Diencephalon (tissue), 1 donor: ENCODE measurements at places on chromosomes 5 and 9. TPM values are rescaled to one million over a fixed set of nuclear protein-coding genes. Genes with fewer than 3 reads are reported as not detected.

The SV2C gene
- 34.4 TPM for total RNA-seq

The NEUROG1 gene
- not detected for total RNA-seq

The CTXN3 gene
- total RNA-seq = 8.5 TPM

The ACOT12 gene
- 5.1 TPM for total RNA-seq

The SPATA6L gene
- 11.3 TPM for total RNA-seq

The ATP6V0E1 gene
- total RNA-seq = 45.0 TPM

The NR2F1 gene
- 115 TPM for total RNA-seq
